Aorta (tissue), 5 donors: ENCODE measurements at places on chromosomes 2 and 18. TPM values are rescaled to one million over a fixed set of nuclear protein-coding genes. Genes with fewer than 3 reads are reported as not detected.

- no peak for DNase-seq
Observed at GRCh38 chr2:220469201-220469600, 841.8 kb downstream of the SLC4A3 start.

ACVR1C gene
- polyA plus RNA-seq = not detected

DNA sequence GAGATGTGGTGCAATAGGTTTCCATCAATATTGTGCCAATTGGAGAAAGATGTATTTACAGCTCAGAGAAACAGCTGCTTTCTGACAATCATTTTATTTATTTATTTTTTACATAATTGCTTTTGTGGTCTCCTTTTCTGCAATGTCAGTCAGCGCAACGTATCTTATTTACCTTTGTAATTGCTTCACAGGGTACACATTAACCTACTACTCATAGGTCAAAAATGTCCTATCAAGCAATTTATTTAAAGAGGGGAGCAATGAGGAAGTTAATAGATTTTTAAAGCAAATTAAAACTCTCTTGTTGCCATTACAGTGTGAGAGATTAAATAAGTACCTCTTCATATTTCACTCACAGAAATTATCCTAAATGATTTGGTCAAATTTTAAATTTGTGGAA lies 291.0 kb downstream of the CALCRL start:
- DNase-seq = no peak

GRCh38 chr2:149473521-149473920 lies 114.1 kb downstream of the MMADHC start:
- no peak for DNase-seq

DNA sequence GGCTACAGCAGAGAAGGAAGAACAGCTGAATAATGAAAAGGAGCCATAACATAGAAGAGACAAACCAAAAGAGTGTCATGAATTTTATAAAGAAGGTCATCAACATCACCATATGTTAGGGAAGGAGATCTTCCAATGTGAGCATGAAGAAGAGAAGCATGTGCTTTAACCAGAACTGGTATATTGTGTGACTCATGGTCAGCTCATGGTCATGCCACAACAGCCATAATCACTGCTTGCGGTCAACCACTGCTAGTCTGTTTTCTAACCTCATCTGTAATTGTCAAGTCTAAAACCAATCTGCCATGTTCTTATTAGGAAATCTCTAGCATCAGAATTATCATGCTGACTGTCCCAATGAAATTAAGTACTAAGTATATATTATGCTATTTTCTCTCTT lies 204.1 kb upstream of the VRK2 start:
- no peak for DNase-seq

GALNT1 gene
- polyA plus RNA-seq = 18.1 TPM

ANKAR gene
- polyA plus RNA-seq = 1.0 TPM

- no peak for DNase-seq
Observed at GRCh38 chr2:205540036-205540435, 142.3 kb upstream of the NRP2 start.

DNA sequence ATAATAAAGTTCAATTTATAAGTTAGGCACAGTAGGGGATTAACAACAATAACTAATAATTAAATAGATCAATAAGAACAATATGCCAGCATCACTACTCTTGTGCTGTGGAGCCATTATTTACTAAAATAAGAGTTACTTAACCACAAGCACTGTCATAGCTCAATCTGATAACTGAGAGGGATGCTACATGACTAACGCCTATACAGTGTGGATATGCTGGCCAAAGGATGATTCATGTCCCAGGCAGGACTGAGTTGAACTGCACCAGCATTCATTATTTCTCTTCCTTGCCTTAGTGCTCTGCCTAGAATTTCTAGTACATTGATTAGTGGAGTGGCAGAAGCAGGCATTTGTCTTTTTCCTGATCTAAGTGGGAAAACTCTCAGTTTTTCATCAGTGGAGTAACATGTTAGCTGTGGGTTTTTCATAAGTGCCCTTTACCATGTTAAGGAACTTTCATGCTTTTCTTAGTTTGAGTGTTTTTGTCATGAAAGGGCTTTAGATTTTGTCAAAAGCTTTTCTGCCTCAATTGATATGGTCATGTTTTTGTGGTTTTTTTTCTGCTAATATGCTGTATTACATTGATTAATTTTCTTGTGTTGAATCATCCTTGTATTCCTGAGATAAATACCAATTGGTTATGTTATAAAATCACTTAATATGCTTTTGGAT lies 21.7 kb downstream of the KIAA1328 start:
- DNase-seq = no peak

SPDYA gene
- not detected for polyA plus RNA-seq

PLEKHH2 gene
- polyA plus RNA-seq = 28.9 TPM
